ENCODE measurements at places on chromosomes 1 and 21.

GRCh38 chr1:203467550-203467921 lies 8.1 kb upstream of the PRELP start:
- DNase-seq = no peak

- DNase-seq = no peak
Measured at GRCh38 chr1:233614173-233614742, 352 bp downstream of the KCNK1 start.

GRCh38 chr1:78114034-78114956 lies 68.5 kb downstream of the GIPC2 start:
- DNase-seq = peak; percentile 44

DNA sequence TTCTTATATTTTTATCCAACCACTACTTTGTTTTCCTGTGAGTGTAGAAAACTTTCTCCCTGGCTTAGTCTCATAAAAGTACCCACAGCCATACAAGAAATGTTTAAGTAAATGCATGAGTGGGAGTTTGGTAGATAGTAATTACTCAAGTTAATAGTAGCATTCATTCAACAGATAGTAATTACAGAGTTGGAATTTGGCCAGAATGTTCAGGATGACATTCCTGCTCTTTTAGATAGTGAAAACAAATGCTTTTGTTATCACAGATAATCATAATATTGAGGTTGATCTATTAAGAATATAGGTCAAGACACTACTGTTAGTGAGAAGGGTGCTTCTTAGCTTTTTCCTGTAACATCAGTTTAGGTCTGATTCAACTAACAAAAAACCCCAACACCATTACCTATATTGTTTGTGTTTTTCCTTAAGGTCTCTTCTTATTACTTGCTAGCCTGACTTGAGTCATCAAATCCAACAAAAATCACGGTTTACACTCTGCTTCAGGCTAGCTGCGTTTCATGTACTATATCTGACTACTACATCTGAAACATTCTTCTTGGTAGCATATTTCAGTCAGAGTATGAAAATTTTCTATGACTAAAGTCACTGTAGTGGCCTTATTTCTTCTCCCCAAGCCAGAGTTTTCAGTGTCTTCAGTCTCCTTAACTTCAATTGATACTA lies 163.7 kb downstream of the HS2ST1 start:
- DNase-seq = no peak

GRCh38 chr1:71861022-71861421 lies 421.3 kb downstream of the NEGR1 start:
- no peak for DNase-seq

GRCh38 chr1:151344291-151344690 lies 2.8 kb downstream of the RFX5 start:
- no peak for DNase-seq

GRCh38 chr1:231279683-231280082 lies 38.7 kb downstream of the GNPAT start:
- no peak for DNase-seq

DNA sequence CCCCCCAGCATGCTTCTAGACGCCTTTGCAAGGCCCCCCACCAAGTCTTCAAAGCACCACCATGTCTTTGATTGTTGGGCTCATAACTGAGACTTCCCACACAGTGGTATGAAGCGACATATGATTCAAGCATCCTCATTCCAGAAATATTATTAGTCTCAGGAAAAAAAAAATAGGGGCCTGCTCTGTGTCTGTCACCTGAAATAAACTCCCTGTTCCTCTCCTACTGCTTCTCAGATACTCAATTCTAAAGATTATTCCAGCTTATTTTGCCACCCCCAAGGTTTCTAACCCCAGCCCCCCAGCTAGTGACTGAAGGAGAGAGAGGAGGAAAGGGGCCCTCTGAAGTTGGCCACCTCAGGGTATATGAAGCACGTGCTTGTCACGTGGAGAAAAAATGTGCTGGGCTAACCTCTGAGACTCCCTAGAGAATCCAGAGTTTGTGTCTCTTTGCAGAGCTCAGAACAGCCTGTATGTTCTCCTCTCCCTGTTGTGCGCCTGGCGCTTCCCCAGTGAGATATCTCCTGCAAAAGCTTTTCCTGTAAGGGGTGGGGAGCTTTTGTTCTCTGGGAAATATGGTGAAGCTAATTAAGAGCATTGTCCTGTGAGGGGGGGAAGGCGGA lies 35.9 kb upstream of the RASAL2 start:
- no peak for DNase-seq

DNA sequence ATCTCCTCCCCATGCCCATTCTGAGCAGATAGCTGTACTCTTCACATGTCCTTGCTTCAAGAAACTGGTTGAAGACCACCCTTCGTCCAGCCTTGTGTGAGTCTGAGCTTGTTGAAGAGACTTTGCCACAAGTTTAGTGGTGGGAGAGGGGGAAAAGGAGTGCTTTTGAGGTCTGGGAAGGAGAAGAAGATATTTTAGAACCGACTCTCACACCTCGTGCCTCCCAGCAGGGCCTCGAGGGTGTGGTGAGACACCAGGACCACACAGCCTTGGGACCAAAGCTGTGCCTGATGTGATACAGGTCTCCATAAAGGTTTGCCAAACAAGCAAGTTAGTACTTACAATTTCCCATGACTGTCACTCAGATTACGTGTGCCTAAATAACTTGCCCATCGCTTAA lies 201.8 kb downstream of the DYRK1A start:
- no peak for DNase-seq

GRCh38 chr1:66840929-66841328 lies 39.9 kb upstream of the INSL5 start:
- DNase-seq = no peak

- no peak for DNase-seq
Measured at GRCh38 chr1:94651076-94651475, 109.5 kb upstream of the F3 start.

- DNase-seq = no peak
Measured at GRCh38 chr1:43439781-43440180, 13.9 kb downstream of the HYI start.

DNA sequence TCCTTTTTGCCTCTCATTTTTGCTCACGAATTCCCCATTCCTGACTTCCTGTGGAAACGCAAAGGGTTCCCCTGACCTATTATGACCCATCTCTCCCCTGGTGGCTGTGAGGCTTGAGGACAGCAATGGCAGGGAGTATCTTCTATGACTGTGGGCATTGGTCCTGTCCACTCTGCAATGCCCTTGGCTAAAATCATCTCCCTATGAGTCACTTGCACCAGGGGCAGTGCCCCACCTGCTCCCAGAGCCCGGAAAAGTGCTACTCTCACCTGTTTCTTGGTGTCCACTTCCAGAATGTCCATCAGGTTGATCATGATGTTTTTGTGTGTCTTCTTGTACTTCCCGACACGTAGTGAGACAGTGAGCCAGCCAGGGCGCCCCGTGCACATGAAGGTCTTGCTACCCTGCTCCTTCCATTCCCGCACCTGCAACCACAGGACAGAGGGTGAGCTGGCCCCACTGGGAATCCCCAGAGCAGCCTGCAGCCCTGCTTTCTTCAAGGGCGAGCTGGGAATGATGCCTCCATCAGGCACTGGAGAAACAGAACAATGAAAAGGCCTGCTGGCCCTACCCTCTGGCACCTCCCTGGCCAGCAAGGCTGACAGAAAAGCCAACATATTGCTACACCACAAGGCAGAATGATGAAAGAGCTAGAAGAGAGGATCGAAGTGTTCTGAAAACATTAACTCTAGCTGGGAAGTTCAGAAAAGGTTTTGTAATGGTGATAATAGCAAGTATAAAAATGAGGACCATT lies 3.5 kb downstream of the DHCR24 start:
- DNase-seq = no peak

DNA sequence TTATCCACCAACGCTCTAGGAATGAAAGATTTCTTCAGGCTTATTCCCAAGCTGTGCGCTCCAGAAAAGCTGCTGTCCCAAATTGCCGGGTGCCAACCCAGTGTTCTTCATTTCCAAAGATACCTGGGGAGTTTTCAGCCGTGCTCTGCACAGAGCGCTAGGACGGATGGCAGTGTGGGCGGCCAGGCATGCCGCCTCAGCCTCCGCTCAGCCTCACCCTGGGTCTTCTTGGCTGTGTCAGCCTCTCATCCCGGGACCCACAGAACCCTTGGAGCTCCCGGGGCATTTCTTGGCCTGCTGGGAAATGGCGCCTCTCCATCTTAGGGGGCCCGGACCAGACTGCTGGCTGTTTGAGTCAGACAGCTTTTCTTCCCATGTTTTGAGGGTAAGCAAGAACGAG lies 116.9 kb upstream of the SLC25A33 start:
- DNase-seq = no peak

GRCh38 chr1:154609398-154610380 lies 1.7 kb upstream of the ADAR start:
- no peak for DNase-seq

GRCh38 chr1:30964706-30965105 lies 56.1 kb upstream of the SDC3 start:
- DNase-seq = no peak

- no peak for DNase-seq
Measured at GRCh38 chr1:162951553-162952315, 90.8 kb upstream of the CCDC190 start.

GRCh38 chr1:145717833-145718232 lies 1.5 kb upstream of the CD160 start:
- no peak for DNase-seq

GRCh38 chr1:219350172-219350931 lies 176.7 kb downstream of the LYPLAL1 start:
- DNase-seq = no peak

DNA sequence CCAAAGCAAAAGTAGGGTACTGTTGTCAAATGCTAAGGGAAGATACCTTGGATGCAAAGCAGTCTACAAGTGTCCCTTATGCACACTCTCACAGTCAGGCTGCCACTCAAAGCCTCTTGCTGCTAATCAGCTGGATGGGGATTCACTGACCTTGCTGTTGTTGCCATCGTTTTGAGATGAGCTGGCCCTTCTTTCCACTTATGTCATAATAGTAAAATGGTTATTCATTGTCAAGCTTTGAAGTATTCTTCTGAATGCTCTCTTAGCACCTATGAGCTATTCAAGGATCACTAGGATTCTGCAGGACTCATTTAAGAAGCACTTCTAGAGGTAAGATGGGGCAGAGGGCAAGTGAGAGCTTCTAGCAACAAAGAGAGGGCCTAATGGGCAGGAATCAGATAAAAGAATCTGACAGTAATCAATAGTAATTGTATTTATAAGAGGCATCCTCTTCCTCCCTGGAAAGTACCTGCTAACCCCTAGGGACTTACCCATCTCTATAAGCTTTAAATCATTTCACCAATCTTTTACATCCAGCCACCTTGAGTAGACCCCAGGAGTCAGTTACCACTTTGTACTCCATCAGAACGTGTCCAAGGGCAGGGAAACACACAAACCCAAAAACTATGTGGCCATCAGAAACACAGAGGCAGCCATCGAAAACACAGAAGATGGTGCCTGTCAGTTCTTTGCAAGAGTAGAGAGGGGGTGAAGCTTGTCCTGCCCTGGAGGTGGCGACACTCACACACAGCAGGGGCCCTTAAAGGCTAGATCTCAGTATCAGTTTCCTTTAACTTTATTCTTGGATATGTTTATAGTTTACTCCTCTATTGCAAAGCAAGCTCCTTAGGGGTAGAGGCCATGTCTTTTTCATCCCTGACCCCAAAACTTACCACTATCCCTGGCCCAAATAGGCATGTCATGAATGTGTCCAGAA lies 103.7 kb upstream of the NFIA start:
- no peak for DNase-seq

GRCh38 chr1:114078116-114078515 lies 75.6 kb downstream of the SYT6 start:
- no peak for DNase-seq

DNA sequence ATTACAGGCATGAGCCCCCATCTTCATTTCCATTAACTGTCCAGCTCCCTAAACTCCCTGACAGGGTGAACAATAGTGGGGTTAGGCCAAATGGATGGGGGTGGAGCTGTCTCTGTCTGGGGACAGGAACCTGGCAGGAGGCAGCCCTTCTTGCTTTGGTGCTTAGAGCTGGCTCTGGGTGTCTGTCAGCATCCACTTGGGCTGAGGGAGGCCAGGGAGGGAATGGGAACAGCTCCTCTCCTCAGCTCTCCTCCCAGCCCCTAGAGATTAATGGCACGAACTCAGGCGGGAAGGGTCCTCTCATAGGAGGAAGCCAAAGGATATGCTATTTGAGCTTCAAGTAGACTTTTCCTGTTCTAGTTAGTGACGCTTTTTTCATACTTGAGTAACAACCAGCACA lies 11.1 kb upstream of the ETV3L start:
- DNase-seq = no peak

DNA sequence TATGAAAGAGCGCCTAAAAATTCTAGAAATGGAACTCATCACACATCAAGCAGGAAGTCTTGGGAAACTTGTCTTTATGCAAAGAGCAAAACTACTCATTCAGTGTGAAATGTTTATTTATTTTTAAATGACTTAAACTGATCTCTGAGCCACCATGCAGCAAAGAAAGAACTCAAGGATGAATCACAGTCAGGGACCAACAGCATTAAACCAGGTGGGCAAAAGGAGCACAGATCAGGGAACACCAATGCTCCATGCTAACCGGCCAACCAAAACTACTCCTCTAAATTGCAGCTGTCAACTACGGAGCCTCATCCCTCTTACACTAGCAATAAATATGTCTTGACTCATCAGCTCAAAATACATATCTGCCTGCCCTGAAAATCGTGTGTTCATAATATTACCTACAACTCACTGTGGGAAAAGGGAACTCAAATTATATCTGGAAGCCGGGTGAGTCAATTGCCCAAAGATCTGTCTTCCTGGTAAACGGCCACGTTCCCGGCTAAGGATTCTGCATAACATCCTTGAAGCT lies 129.2 kb downstream of the PTPN14 start:
- no peak for DNase-seq

DNA sequence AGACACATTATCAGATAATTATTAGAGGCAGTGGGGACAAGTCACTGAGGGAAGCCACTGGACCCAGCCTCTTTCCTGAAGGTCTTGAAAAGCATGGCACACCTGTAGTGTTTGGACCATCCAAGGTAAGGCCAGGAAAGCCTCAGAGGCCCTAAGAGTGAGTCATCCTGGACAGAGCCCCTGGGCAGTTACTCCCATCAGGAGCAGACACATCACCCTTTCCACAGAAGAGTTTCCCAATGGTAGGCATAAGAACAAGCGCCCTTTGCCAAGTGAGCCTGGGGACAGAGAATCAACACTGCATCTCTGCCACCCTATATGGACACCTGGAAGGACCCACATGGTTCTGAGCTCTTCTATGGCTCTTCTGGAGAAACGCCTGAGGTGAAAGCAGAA lies 136.0 kb downstream of the PLXNA2 start:
- no peak for DNase-seq

- no peak for DNase-seq
Measured at GRCh38 chr1:51956528-51957509, 33.7 kb downstream of the RAB3B start.
